Activated CD8-positive, alpha-beta memory T cell treated with anti-CD3 and anti-CD28 coated beads for 48 hours (primary cell): ENCODE measurements at places on chromosomes 3 and 15.

DNA sequence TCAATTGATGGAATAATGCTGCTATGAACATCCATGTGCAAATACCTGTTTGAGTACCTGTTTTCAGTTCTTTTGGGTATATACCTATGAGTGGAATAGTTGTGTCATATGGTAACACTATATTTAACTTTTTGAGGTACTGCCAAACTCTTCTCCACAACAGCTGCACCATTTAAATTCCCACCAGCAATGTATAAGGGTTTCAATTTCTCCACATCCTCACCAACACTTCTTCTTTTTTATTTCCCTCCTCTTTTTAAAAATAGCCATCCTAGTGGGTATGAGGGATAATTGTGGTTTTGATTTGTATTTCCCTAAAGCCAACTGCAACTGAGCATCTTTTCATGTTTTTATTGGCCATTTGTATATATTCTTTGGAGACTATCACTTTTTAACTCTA lies 31.3 kb upstream of the ARHGEF3 start:
- DNase-seq = no peak

DNA sequence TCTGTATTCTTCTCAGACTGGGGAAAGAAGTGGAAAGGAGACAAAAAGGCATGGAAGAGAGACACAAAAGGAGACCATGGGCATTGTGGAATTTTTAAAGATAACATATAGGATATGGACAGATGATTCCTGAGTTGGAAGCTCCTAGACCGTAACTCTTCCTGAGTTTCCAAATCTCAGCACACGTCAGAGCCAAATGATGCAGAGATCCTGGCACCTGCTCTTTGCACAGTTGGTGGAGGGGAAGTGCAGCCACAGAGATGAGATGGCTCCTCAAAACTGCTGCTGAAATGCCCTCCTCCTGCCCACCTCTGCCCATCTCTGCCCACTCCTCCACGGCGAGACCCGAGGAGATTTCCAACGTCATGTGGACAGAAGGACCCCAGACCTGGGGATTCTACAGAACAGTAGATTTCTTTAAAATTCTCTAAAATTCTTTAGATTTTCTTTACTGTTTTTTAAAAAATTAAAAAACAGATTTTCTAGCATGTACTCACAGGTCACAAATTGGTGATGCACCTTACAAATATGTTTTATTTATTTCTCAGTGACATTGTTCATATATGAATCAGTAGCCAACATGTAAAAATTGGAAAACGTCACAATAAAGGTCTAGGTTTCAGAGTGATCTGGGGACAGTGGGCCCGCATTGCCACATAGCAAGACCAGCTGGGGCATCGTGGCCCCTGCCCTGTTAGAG lies 8.1 kb downstream of the CPN2 start:
- no peak for DNase-seq

- no peak for DNase-seq
Observed at GRCh38 chr3:101817992-101818391, 31.3 kb upstream of the NFKBIZ start.

GRCh38 chr3:186100398-186100797 lies 8.5 kb downstream of the ETV5 start:
- DNase-seq = no peak

- DNase-seq = no peak
Observed at GRCh38 chr3:109275702-109276293, 40.5 kb downstream of the DPPA2 start.

DNA sequence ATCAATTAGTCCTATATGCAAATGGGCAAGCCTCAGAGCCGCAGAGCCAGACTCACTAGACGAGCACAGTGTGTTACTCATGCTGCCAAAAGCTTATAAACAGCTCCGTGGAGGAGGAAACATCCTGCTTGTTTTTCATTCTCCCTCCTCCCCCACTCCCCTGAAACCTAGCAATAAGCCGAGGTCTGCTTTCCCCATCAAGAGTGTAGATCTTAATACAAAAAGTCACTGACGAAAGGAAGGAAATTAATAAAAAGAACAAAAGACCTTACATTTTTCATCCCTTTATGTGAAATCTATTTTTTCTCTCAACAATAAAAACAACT lies 88.5 kb downstream of the XXYLT1 start:
- DNase-seq = no peak

GRCh38 chr15:100373120-100373896 lies 31.5 kb upstream of the ADAMTS17 start:
- no peak for DNase-seq

- no peak for DNase-seq
Observed at GRCh38 chr15:92164327-92165000, 229.2 kb upstream of the ST8SIA2 start.

- DNase-seq = no peak
Observed at GRCh38 chr15:54820811-54821210, 375.9 kb downstream of the RSL24D1 start.

DNA sequence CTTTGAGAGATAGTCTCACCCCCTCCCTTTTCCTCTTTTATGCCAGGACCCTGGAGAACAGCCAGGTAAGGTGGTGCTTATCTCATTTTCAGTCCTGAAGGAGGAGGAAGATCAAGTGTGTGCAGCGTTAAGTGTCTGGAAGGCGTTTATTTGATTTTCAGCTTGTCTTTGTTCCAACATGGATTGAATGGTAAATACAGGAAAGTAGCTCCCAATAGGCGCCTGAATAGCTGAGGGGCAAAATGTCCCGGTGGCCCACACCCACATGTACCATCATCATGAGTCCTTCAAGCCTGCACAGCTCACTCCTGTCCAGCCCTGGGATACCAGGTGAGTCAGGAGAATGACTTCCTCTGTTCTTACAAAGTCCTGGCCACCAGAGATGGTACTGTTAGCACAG lies 73.5 kb downstream of the CEMIP start:
- no peak for DNase-seq

GRCh38 chr15:66006986-66007385 lies 137.7 kb downstream of the RAB11A start:
- DNase-seq = no peak

DNA sequence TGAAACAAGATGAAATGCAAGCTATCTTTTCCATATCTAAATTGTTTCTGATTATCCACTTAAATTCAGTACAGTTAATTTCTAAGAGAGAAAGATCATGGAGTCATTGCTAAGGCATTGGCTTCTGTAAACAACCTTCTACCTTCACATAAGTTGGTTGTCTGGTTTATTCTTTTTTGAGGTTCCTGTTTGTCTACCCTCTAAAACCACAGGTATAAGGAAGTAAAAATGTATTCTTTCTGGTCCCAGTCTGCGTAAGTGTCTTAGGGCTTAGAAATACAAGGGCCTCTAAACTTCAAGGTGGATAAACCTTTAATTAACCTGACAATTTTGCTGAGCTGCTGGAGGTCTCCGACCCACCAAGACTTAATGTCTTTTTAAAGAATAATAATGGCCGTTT lies 3.6 kb upstream of the ATOSA start:
- no peak for DNase-seq
